ENCODE measurements at places on chromosomes 12 and 14. TPM values are rescaled to one million over a fixed set of nuclear protein-coding genes. Genes with fewer than 3 reads are reported as not detected.

Gene IFNG-AS1
- total RNA-seq: not detected

Gene HVCN1
- 8.5 TPM for total RNA-seq

Gene CCDC88C
- 0.85 TPM for total RNA-seq

Gene KLHL33
- 0.18 TPM for total RNA-seq

Gene HCAR2
- not detected for total RNA-seq

Gene CNIH1
- total RNA-seq: 172 TPM

Gene PLEKHD1
- total RNA-seq: under 0.01 TPM

Gene PITPNM2
- 4.6 TPM for total RNA-seq

Gene MMAB
- total RNA-seq: 55.6 TPM

Gene ENDOU
- not detected for total RNA-seq

Gene CFAP54
- 1.4 TPM for total RNA-seq

Gene FLVCR2
- total RNA-seq: 0.92 TPM

Gene INHBC
- not detected for total RNA-seq

Gene TRHDE
- 3.5 TPM for total RNA-seq

Gene SRRM4
- total RNA-seq: under 0.01 TPM

Gene HHIPL1
- total RNA-seq: 4.4 TPM

Gene CARMIL3
- total RNA-seq: under 0.01 TPM

Gene AVPR1A
- under 0.01 TPM for total RNA-seq

Gene GLI1
- 0.18 TPM for total RNA-seq

Gene MANSC4
- not detected for total RNA-seq
